IPS DF 6.9 (cell line): ENCODE measurements at places on chromosomes 13 and 19.

GRCh38 chr19:55683449-55684261, 8.6 kb downstream of the EPN1 start:
- no peak for DNase-seq
- H3K27ac ChIP-seq = no peak overlapping the region

DNA sequence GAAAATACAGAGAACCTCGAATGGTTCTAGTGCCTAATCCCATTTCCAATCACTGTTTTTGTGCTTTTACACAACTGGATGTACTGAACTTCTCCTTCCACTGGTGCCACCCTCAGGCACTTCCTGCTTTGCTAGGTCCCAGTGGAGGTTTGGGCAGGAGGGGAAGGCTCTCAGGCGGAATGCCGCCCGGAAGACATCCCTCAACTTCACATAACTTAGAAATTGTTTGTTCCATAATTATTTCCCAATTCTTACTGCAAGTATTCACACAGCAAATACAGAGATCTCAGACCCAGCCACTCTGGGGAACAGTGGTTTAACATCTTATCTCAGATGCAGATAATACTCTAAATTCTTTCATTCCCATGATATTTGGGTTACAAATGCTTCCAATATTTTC, 195.7 kb upstream of the IPO5 start:
- no peak overlapping the region for H3K4me3 ChIP-seq
- no peak overlapping the region for H3K27ac ChIP-seq
- no peaks in the 10 kb centered on the region for H3K27me3 ChIP-seq
- no peak for DNase-seq

GRCh38 chr13:38590796-38591507, 95.9 kb upstream of the FREM2 start:
- no peak overlapping the region for H3K4me3 ChIP-seq
- H3K27me3 ChIP-seq = no peaks in the 10 kb centered on the region
- no peak for DNase-seq
- H3K36me3 ChIP-seq = no peaks in the 10 kb centered on the region

GRCh38 chr19:1058112-1058511, 8.9 kb upstream of the ARHGAP45 start:
- H3K4me3 ChIP-seq = no peak overlapping the region
- H3K36me3 ChIP-seq = peaks cover 13% of the 10 kb centered on the region; the same call in 1 of the 2 replicates
- H3K4me1 ChIP-seq = no peaks in the 10 kb centered on the region; the same call in 1 of the 2 replicates

- no peaks in the 10 kb centered on the region for H3K27me3 ChIP-seq
- H3K4me1 ChIP-seq = no peaks in the 10 kb centered on the region; the same call in 1 of the 2 replicates
- H3K27ac ChIP-seq = no peak overlapping the region
- DNase-seq = no peak
These were observed 1379.8 kb upstream of the ATXN8OS start for GRCh38 chr13:68727798-68728197.

- H3K27ac ChIP-seq = no peak overlapping the region
- H3K4me3 ChIP-seq = no peak overlapping the region
- DNase-seq = no peak
- no peaks in the 10 kb centered on the region for H3K4me1 ChIP-seq
These were observed 26.3 kb downstream of the F2RL3 start for GRCh38 chr19:16915135-16915534.

GRCh38 chr13:25625414-25625813, 253.6 kb downstream of the ATP8A2 start:
- H3K36me3 ChIP-seq = no peaks in the 10 kb centered on the region
- H3K27ac ChIP-seq = no peak overlapping the region
- no peak overlapping the region for H3K4me3 ChIP-seq
- no peak for DNase-seq
- no peaks in the 10 kb centered on the region for H3K27me3 ChIP-seq
- no peaks in the 10 kb centered on the region for H3K4me1 ChIP-seq

GRCh38 chr13:112064222-112064621, 2.7 kb upstream of the SOX1 start:
- H3K4me3 ChIP-seq = no peak overlapping the region
- H3K4me1 ChIP-seq = peaks cover 5% of the 10 kb centered on the region
- DNase-seq = no peak
- H3K27ac ChIP-seq = no peak overlapping the region

- DNase-seq = no peak
- no peak overlapping the region for H3K27ac ChIP-seq
- 0 out of 2 replicates have a peak, but pooled peaks cover 3% of the 10 kb centered on the region for H3K36me3 ChIP-seq
- no peak overlapping the region for H3K4me3 ChIP-seq
- peaks cover 15% of the 10 kb centered on the region for H3K4me1 ChIP-seq
- no peaks in the 10 kb centered on the region for H3K27me3 ChIP-seq
These were observed 9.8 kb downstream of the BICRA start for GRCh38 chr19:47618771-47619170.

DNA sequence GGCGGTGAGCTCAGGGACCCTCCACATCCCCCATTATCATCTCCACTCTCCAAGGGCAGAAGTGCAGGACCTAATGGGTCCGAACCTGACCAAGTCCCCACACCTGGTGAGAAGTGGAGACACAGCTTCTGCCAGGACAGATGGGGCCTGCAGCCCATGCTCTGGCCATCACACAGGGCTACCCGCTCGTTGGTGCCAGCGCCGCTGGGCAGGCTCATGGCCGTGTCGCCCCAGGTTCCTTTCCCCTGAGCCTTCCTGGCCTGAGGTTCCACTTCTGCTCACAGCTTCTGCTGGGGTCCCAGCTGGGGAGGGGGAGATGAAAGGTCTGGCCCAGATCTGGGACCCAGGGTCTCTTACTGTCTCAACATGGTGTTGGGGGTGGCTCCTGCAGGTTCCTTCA, 48.4 kb upstream of the KCTD15 start:
- H3K4me3 ChIP-seq = no peak overlapping the region
- no peaks in the 10 kb centered on the region for H3K4me1 ChIP-seq
- H3K27ac ChIP-seq = no peak overlapping the region
- no peaks in the 10 kb centered on the region for H3K27me3 ChIP-seq
- DNase-seq = no peak

GRCh38 chr13:91539286-91540157, 141.1 kb downstream of the GPC5 start:
- H3K27ac ChIP-seq = no peak overlapping the region
- no peaks in the 10 kb centered on the region for H3K27me3 ChIP-seq
- no peaks in the 10 kb centered on the region for H3K36me3 ChIP-seq
- H3K4me3 ChIP-seq = no peak overlapping the region
- DNase-seq = no peak

GRCh38 chr19:18596752-18597157, 8.2 kb downstream of the REX1BD start:
- H3K27me3 ChIP-seq = no peaks in the 10 kb centered on the region; the same call in 1 of the 2 replicates
- H3K4me1 ChIP-seq = peaks cover 17% of the 10 kb centered on the region
- H3K27ac ChIP-seq = no peak overlapping the region
- no peak overlapping the region for H3K4me3 ChIP-seq
- H3K36me3 ChIP-seq = no peaks in the 10 kb centered on the region

DNA sequence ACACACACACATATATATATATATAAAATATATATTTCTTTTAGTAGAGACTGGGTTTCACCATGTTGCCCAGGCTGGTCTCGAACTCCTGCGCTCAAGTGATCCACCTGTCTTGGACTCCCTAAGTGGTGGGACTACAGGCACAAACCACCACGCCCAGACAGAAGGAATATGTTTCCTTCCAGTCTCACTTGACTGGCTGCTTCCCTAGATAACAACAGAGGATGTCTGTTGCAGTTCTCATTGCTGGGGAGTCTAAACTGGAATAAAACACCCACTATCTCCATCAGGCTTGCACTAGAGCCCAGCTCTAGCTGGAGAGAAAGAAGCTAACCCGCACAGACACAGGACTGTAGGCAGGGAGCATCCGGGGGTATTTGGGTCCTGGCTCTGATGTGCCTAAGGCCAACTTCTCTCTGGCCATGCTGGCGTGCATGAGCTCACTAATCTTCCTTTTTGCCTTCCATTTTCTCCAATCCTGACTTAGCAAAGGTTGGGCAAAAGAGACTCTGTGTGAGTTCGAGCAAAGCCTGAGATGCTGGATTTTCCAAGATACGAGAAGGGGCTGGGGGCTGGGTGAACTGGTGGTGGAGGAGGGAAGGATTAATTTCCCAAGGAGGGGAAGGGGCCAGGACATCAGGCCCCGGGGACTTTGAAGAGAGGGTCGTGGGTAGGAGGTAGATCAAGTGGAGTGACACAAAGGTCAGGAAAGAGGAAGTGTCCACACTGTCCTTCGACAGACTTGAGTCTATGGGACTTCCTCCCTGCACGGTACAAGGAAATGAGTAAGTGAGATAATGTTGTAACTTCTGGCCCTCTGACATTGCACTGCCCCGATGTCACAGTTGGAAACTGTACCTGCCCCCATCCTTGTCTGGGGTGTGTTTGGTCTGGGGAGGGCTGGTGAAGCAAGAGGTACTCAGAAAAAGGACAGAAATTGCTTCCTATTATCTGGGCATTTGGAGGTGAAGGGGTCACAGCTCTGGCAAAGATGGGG, 22.5 kb upstream of the ALOX5AP start:
- H3K4me1 ChIP-seq = no peaks in the 10 kb centered on the region
- no peak overlapping the region for H3K27ac ChIP-seq
- no peaks in the 10 kb centered on the region for H3K27me3 ChIP-seq
- no peak overlapping the region for H3K4me3 ChIP-seq

DNA sequence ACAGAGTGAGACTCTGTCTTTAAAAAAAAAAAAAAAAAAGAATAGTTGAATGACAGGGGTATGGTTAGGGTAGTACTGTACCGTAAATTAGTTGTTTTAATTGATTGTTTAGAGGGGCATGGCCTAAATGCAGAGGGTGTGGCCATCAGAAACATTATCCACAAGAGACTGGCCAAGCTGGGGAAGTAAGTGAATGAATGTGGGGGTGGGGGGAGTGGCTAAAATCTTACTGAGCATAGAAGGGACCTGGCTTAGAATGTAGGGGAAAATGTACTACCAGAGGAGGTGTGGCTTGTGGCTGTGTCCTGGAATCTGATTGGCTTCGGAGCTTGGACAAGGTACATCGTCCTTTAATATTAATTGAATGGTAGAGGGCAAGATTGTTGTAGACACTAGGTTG, 3.8 kb downstream of the BCL2L12 start:
- peaks cover 2% of the 10 kb centered on the region; the same call in 1 of the 2 replicates for H3K4me1 ChIP-seq
- no peak for DNase-seq
- no peak overlapping the region for H3K4me3 ChIP-seq
- H3K36me3 ChIP-seq = peaks cover 12% of the 10 kb centered on the region
- H3K27ac ChIP-seq = no peak overlapping the region

- H3K27me3 ChIP-seq = no peaks in the 10 kb centered on the region
- no peak overlapping the region for H3K4me3 ChIP-seq
- H3K27ac ChIP-seq = no peak overlapping the region
These were observed 56.6 kb upstream of the MYO16 start for GRCh38 chr13:108572782-108573211.

DNA sequence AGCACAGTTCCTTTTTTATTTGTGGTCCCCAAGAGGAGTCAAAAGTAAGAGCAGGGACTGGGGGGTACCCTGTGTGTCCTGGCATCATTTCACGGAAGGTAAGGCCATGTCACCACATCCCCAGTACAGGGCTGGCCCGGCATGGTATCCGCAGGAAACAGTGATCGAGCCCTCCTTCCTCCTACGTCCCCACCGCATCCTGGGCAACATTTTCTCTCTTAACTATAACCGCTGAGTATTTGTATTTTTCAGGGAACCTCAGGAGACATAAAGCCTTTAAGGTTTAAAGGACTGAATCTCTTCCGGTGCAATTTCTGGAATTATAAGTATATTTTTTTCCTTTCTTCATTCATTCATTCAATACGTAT, 13.6 kb upstream of the LATS2 start:
- no peak overlapping the region; the same call in 1 of the 2 replicates for H3K4me3 ChIP-seq
- H3K27ac ChIP-seq = no peak overlapping the region
- no peaks in the 10 kb centered on the region for H3K36me3 ChIP-seq

DNA sequence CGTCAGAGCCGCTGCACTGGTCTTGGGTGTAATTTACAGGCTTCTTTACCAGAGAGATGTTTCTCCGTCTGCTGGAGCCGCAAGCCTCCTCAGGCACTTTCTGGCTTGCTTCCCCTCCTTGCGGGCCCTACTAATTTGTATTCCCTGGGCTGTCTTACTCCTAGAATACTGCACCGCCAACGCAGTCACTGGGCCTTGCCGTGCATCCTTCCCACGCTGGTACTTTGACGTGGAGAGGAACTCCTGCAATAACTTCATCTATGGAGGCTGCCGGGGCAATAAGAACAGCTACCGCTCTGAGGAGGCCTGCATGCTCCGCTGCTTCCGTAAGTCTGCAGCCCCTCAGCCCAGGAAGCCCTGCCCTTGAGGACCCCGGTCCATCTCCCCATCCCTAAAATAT, 14.1 kb upstream of the C19orf33 start:
- H3K4me3 ChIP-seq = no peak overlapping the region
- no peak for DNase-seq
- no peaks in the 10 kb centered on the region for H3K27me3 ChIP-seq
- peaks cover 22% of the 10 kb centered on the region for H3K36me3 ChIP-seq
- no peak overlapping the region for H3K27ac ChIP-seq

GRCh38 chr13:113508521-113509254, 18.2 kb upstream of the DCUN1D2 start:
- H3K36me3 ChIP-seq = peaks cover 10% of the 10 kb centered on the region
- no peaks in the 10 kb centered on the region for H3K27me3 ChIP-seq
- H3K4me1 ChIP-seq = no peaks in the 10 kb centered on the region
- no peak overlapping the region for H3K27ac ChIP-seq
- H3K4me3 ChIP-seq = no peak overlapping the region

GRCh38 chr13:70490320-70490935, 382.2 kb upstream of the KLHL1 start:
- H3K36me3 ChIP-seq = no peaks in the 10 kb centered on the region
- no peak overlapping the region for H3K27ac ChIP-seq
- no peak overlapping the region for H3K4me3 ChIP-seq
- no peaks in the 10 kb centered on the region for H3K4me1 ChIP-seq
- no peaks in the 10 kb centered on the region for H3K27me3 ChIP-seq
- no peak for DNase-seq

DNA sequence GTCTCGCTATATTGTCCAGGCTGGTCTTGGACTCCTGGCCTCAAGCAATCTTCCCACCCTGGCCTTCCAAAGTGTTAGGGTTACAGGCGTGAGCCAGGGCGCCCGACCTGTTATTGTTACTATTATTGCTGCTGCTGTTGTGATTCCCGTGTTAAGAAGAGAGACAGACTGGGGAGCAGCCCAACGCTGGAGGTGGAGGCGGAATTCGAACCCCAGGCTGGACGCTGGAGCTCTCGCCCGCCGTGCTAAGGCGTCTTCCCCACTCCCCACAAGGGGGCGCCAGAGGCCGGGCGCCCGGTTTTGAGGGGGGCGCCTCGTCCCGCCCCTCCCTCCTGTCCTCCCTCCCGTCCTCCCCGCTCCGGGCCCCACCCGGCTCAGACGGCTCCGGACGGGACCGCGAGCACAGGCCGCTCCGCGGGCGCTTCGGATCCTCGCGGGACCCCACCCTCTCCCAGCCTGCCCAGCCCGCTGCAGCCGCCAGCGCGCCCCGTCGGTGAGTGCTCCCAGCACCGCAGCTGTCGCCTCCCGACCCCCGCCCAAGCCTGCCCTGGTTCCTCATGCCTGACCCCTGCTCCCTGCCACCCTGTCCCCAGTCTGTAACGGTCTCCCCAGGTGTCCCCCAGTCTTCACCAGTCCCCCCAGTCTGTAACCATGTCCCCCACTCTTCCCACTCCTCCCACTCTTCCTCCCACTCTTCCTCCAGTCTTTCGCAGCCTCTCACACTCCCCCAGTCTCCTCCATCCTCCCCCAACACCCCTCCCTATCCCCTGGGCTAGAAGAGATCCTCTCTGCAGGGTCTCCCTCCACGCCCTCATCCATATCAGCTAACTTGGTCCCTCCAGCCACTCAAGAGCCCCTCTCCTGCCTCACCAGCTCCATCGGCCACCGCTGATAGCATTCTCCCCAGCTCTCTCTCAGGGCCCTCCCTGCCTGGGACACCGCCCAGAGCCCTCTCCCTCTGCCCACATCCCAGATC, at the start of gene EHD2:
EHD2 (plus strand) TSS at position 377 of the 976 bp plus-strand sequence. CDS start 3,191 bp downstream, outside the sequence.
- no peak for DNase-seq
- peak within 1 kb of the TSS; percentile 61; the same call in 1 of the 2 replicates for H3K4me3 ChIP-seq
- H3K4me1 ChIP-seq = no peaks in the 10 kb centered on the region
- no peaks in the 10 kb centered on the region for H3K27me3 ChIP-seq
- H3K36me3 ChIP-seq = no peaks in the 10 kb centered on the region
